Renal cortex interstitium (tissue), 15 donors: ENCODE measurements at places on chromosomes 11 and 22. TPM values are rescaled to one million over a fixed set of nuclear protein-coding genes. Genes with fewer than 3 reads are reported as not detected.

LARGE1 gene
- polyA plus RNA-seq, result 24.6 TPM

HOATZ gene
- not detected for polyA plus RNA-seq

GGT5 gene
- polyA plus RNA-seq, result 17.5 TPM

ST14 gene
- 43.1 TPM for polyA plus RNA-seq

GAS2 gene
- polyA plus RNA-seq, result 11.2 TPM

DBX1 gene
- polyA plus RNA-seq, result not detected

DNA sequence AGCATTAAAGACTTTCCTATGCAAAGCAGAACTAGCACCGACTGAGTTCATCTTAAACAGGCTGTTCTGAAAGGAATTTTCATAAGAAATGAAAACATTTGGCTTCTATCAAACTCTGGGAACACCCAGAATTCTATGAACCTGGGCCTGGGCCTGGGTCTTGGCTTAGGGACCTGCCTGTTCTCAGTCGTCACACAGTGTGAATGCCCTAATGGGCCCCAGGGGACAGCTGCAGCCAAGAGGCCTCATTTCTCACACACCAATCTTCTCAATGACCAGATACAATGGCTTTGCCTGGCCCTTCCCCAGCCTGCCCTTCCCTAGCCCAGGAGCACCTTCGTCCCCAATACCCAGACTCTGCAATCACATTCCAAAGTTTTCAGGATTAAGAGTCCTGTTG, 234.9 kb upstream of the ARHGAP20 start:
- no peak for DNase-seq

- no peak for DNase-seq
Measured at GRCh38 chr11:47398011-47398410, 10.4 kb upstream of the SLC39A13 start.

DNA sequence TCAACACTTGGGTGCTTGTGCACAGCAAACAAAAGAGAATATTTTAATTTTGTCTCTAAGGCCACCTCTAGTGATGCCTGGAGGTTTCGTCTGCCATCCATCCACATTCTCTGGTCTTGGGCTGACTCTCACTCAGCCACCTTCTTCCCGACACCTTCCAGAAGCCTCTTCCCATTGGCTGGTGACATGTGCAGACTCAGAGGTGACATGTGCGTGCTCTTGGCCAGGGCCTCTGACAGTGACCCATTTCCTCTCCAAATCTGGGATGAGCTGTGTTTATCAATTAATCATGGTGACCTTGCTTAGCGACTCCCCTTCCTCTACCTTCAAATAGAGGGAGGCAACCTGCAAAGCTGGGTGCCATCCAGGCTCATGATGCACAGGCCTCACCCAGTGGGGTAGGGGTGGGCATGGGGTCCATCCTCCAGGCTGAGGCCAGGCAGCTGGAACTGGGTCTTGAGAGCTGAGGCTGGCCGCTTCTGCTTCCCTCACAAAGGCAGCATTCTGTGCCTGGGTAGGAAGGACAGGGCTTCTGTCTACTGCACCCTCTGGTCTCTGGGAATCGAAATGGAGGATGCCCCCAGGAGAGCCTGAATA, 91.8 kb downstream of the DHCR7 start:
- no peak for DNase-seq

DNA sequence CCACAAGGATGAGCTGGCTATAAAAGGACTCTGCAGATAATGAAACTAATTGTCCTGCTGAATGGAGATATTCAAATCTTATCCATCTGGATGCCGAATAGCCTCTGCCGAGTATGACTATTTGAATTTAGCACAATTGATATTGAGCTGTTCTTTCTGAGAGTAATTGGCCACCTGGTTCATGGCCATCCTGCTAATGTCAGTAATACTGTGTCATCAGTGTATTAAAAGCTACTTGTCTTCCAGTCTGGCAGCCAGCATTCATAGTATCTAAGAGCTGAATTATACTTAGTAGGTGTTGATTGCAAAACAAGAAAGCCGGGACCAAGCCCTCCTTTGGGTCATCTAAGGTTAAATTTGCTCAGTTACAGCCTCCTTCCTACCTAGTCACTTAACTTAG, 310.7 kb upstream of the NCAM1 start:
- no peak for DNase-seq

DNA sequence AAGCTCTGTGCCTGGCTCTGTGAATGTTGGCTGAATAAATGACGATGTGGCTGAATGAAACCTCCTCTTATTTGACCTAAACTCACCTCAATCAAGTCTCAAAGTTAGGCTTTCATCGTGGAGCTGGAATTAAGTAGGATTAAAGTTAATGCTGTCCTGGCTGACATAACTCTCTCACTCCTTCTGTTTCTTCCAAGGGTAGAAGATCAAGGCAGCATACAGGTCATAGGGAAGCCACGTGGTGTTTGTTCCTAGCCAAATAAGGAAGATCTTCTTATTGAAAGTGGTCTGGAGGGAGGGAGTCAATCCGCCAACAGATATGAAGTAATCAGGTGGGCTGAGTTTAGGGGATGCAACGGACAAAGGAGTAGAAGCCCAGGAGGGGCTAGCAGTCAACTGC, 59.5 kb downstream of the TRIM29 start:
- no peak for DNase-seq

GRCh38 chr11:40230821-40231220, 1228.6 kb downstream of the LRRC4C start:
- no peak for DNase-seq

GRCh38 chr22:19039796-19040280, 82.4 kb downstream of the DGCR2 start:
- no peak for DNase-seq

GRCh38 chr11:44470854-44471253, 94.6 kb upstream of the CD82 start:
- DNase-seq, result no peak

- no peak for DNase-seq
Measured at GRCh38 chr11:42596576-42597145, 715.1 kb upstream of the API5 start.
